ENCODE measurements at places on chromosomes 3 and 15.

GRCh38 chr3:192905980-192906678 is 11.5 kb downstream of the MB21D2 start:
- DNase-seq: no peak

DNA sequence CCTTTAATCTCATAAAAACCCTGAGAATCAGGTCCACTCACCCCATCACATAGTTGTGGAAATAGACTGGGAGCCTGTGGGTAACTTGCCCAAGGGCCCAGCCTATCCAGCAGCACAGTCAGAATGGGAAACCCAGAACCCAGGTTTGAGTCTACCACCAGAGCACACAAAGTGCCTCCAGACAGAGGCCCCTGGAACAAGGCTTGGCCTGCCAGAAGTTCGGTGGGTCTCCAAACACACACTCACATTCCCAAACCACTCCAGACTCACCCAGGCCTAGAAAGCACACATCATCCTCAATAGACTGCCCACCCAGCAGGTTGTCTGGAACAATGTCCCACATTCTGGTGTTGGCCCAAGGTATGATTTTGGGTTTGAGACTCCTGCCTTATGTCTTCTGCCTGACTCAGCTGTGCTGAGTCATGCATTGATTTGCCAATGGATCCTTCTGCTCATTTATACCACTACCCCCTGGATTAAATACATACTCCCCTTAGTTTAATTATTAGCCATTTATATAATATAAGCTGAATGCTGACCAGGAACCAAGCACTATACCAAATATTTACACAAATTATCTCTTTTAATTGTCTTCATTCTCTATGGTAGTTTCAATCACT is 4.5 kb downstream of the SLC12A8 start:
- no peak for DNase-seq

DNA sequence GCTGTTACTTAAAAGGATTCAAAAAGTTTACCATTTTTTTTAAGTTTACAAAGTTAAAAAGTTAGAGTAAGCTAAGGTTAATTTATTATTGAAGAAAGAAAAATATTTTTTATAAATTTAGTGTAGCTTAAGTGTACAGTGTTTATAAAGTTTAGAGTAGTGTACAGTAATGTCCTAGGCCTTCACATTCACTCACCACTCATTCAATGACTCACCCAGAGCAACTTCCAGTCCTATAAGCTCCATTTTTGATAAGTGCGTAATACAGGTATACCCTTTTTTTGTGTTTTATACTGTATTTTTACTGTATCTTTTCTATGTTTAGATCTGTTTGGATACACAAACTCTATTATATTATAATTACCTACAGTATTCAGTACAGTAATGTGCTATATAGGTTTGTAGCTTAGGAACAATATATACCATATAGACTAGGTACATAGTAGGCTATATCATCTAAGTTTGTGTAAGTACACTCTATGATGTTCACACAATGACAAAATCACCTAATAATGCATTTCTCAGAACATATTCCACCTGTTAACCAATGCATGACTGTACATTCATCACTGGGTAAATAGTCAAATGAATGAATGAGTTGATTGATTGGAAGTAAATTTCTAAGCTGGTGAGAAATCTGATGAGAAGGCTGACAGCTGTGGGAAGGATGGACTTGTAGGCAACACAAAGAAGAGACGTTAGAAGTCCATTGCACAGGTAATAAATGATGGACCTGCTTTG is 95.2 kb upstream of the CDIN1 start:
- no peak for DNase-seq

DNA sequence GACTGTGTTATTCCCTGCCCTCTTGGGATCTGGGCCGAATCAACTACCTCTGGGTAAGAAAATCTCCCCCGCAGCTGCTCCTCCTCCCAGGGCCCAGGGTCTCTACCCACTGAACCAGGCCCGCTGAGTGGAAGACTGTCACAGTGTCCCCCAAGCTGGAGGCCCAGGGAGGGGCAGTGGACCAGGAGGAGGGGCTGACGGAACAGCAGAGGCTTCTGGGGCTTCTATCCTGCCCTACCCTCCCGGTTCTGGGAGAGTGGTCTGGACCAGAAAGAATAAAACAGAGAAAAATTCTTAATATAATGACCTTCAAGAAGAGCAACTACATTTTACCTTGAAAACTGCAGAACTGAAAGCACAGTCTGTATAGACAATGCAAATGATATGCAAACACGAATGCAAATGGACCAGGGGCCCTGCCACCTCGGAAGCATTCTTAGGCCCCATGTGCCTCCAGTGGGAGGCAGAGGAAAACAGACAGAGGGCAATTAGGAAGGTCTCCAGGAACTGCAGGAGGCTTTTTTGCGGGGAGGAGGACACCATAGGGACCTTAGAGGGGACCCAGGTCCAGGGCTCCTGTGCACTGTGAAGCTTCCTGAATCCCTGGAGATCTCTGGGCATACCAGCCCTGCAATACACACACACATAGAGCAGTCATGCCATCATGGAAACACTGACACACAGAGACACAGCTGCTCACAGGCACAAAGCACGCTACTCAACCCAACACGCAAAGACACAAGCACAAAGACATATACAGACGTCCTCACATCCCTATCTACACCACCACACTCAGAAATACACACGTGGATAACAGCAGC is 12.3 kb downstream of the MEGF11 start:
- DNase-seq: no peak

DNA sequence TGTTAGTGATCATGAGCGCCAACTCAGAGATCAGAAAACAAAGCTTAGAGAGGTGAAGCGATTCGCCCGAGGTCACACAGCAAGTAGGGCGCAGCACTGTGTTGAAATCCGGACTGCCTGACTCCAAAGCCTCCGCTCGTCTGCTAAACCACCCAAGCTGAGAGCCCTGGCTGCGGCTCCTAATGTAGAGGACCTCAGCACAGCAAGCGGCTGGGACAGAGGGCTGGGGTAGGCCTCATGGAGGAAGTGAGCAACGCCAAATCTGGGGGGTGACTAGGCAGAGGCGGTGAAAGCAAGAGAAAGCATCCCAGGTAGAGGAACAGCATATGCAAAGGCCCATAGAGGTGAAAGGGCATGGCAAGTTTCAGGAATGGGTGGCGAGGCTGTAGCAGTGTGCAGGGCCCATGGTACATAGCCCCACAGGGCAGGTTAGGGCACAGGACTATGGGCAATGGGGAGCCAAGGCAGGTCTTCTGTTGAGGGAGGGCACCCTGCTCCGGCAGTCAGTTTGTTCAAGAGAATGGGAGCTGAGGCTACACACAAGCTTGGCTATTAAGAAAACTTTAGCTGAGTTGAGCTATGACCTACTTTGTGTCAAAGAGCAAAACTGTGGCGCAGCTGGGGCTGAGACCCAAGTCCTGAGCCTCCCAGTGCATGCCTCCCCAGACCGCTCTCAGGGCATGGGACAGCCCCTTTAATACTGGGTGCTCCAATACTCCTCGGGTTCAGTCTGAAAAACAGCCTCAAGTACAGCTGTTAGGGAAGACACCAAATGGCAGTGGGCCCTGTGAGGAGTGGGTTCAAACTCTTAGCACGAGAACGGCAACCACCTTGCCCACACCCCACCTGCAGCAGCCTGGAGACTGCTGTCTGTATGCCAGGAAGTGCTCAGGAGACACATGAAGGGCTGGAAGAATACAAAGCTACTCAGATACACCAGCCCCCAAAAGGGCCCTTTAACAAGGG is 988 bp upstream of the CFAP92 start:
- no peak for DNase-seq

DNA sequence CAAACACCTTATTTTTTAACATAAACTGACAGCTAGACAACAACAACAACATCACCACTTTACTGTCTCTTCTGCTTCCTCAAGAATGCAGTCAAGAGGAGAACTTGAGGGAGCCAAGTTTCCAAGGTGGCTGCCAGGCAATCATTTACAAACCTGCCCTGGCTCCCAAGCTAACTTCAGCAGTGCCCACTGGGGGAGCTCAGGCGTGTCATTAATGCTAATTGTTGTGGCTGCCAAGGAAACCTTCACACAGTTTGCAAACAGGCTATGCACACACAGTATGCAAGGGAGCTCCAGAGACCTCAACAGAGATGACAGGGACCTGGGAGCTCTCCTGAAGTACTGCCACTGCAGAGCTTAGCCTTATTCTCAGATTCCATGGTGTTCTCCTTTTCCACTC is 2.1 kb downstream of the DZIP1L start:
- DNase-seq: no peak

DNA sequence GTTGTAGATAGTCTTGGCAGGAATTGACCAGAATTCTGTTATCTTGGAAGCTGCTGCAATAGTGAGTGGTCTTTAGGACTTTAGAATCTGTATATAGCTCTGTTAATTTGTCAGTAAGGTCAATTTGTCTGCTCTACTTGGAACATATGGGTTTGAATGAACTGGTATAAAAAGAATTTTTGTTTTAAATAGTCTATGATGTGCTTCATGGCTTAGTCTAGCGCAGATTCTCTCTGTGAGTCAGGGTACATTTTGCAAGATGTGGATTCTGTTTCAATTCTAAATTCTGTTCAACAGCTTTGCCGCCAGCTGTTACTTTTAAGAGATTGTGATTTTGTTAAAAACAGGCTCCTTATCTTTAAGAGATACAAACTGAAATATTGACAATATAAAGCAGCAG is 135.9 kb upstream of the AGBL1 start:
- no peak for DNase-seq

DNA sequence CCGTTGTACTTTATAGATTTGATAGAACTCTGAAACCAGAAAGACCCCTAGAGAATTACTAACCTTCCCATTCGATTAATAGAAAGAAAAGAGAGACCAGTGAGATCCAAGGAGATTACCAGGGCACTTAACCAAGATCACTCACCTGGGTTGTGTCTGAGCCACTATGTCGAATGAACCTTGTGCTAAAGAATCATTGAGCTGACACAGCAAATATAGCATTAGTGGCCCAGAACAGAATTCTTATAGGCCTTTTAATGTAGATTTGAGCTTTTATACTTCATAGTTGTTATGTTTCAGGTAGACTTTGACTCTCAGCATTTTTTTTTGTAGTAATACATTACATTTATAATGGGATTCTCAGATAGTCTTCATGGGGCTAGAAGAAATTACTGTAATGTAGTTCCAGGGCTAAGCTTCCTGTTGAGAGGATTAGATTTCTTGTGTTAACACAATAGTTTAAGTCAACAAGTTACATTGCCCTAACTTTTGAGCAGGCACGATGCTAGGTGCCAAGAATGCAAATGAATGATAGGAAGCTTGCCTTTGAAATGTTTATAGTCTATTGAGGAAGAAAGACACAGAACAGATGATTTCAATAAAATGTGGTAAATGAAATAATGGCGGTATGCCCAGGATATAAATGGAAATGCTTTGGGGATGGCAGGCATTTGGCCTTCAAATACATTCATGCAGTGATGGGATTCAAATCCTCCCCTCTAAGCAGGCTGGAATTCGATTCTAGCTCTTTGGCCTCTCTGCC is 24.4 kb upstream of the ABHD10 start:
- DNase-seq: no peak

- no peak for DNase-seq
Measured at GRCh38 chr3:156044634-156044975, 75.8 kb upstream of the KCNAB1 start.

DNA sequence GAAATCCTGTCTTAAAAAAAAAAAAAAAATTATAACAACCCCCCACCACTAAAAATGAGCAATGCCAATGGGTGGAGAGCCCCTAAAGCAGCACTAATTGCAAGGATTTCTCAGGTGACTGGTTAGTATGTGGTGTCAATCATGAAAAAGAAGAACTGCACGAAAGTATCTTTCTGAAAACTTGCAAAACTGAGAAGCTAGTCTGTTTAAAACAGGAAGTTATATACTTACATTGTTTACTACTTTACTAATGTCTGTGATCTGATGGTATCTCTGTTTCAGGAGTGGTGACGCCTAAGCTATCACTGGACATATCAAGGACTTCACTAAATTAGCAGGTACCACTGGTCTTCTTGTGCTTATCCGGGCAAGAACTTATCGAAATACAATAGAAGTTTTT is at the start of gene CCR3:
TSS of gene CCR3 (plus strand) at position 341 of the 400 bp plus-strand sequence. CDS start 22,699 bp downstream, outside the sequence.
- no peak for DNase-seq

GRCh38 chr3:37441689-37442088 is 267.3 kb upstream of the LRRFIP2 start:
- no peak for DNase-seq

- DNase-seq: no peak
Measured at GRCh38 chr15:88256279-88257230, at the start of gene NTRK3. NTRK3 (minus strand) TSS chr15:88256739; CDS start chr15:88256153, 586 bp downstream.

GRCh38 chr3:110995461-110996231 is 76.0 kb upstream of the NECTIN3 start:
- DNase-seq: no peak

DNA sequence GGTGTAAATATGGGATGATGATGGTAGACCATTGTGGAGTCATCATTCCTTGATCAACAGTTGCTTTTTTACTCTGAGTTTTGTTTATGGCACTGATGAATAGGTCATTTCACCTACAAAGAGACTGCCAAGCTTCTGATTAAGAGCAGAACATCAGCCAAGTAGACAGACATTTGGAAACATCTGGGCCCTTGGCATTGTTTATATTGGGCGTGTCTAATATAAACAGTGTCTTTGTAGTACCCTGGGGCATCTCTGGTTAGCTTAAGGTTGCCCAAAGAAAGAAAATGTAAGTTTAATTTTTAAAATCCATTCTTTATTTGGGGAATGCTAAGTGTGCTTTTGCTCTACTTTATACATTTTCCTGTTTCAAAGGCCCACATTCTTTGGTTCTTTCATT is 377.0 kb downstream of the FEZF2 start:
- DNase-seq: no peak

- DNase-seq: no peak
Measured at GRCh38 chr3:173690542-173691180, 293.1 kb downstream of the NLGN1 start.

DNA sequence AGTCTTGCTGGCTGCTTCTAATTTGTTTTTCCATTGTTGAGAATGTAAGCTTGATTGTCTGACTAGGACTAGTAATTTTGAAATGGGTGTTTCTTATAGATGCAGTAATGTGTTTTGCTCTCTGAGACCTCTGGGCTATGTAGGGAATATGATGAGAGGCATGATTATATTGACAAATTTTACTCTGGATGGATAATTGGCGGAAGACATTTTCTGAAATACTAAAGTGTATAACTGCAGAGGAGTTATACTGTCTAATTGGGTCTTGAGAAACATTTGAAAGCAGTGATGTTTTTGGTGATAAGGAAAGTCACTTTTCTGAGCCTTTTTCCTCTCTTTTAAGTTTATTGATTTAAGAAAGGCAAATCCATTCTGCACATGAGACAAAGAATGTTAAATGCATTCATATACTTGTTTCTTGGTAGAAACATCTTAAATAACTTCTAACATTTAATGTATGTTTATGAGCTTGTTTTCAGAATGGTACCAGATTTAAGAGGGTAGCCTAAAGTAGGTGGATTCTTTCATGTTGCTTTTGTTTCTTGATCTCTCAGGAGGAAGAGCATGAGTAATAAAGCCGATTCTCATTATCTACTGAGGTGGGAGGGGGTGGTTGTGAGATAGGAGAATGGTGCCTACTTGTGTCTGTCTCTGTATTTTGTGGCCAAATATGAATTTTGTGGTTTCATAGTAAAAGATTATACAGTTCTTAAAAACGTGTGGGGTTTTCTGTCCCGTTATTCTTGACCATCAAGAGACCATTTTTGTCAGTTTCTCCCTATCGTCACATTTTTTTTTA is 2.0 kb downstream of the ATP2C1 start:
- no peak for DNase-seq
